ENCODE measurements at places on chromosomes 7 and 10. TPM values are rescaled to one million over a fixed set of nuclear protein-coding genes. Genes with fewer than 3 reads are reported as not detected.

DNA sequence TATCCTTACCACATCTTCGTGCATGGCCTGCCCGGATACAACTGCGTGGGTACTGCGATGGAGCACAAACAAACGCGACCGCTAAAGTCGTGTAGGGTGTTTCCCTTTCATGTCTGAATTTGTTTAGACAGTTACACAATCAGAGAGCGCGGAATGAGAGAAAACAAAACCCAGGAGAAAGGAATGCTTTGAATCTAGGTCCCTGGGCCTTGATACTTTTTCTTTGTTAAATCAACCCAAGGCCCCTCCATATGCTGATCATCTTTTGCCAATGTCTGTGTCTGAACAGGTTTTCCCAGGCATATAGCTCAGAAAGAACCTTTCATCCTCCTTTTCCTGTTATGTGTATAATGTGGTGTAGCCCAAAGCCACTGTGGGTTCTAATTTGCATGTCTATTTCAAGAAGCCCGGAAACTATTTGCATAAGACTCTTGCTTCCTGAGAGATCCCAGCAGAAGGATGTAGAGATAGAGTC is 145.8 kb downstream of the FRMD4A start:
- DNase-seq = no peak

DNA sequence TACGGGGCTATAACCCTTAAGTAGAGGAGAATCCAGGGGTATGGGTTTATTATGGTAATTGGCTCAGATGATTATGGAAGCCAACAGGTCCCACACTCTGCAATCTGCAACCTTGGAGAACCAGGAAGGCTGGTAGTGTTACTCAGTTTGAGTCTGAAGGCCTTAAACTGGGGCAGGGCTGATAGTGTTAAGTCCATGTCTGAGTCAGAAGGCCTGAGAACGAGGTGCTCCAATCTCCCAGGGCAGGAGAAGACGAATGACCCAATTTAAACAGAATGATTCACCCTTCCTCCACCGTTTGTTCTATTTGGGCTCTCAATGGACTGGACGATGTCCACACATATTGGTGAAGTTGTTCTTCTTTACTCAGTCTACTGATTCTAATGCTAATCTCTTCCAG is 244.5 kb upstream of the PTER start:
- no peak for DNase-seq

DNA sequence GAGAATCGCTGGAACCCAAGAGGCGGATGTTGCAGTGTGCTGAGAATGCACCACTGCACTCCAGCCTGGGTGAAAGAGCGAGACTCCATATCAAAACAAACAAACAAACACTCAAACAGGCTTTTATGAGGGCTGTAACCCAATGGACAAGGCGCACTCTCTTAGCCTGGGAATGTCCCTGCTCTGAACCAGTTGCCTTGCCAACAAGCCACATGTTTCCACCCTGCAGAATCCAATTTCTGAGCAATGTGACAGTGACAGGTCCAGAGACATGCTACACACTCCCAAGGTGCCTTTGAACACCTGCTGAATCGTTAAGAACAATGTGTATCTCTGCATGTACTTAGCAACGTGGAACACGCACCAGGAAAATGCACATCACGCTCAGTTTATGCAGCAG is 186.8 kb upstream of the AUTS2 start:
- no peak for DNase-seq

- DNase-seq = no peak
Measured at GRCh38 chr7:158270106-158270775, 317.4 kb downstream of the PTPRN2 start.

GRCh38 chr10:32005050-32005449 is 51.2 kb downstream of the KIF5B start:
- no peak for DNase-seq

- DNase-seq = no peak
Measured at GRCh38 chr10:66321723-66322665, 603.8 kb upstream of the LRRTM3 start.

DNA sequence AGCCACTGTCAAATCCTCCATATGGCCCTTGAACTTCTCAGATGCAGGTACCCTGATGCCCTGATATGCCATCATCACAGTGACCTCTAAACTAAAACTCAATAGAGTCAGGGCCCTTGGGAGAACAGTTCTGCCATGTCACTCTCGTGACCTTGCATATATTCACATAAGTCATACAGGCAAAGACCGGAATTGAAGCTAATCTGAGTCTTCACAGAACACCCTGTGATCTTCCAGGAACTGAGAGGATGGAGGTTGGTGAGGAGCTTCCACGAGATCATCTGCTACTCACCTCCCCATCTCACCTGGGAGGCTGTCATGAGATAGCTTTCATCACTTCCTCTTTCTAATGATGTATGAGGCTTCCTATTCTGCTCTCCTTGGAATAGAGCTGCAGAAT is 228.7 kb upstream of the CCDC6 start:
- no peak for DNase-seq

- no peak for DNase-seq
Measured at GRCh38 chr10:100636848-100637553, 101.3 kb downstream of the HIF1AN start.

TAS2R38 gene
- not detected for total RNA-seq

ZNF804B gene
- total RNA-seq = 4.2 TPM

CNPY1 gene
- 0.16 TPM for total RNA-seq

CYP26C1 gene
- total RNA-seq = 0.16 TPM

TMEM225B gene
- not detected for total RNA-seq

OR6V1 gene
- not detected for total RNA-seq

HIP1 gene
- 16.5 TPM for total RNA-seq

SNCG gene
- 2.7 TPM for total RNA-seq

GTF2IRD1 gene
- 16.1 TPM for total RNA-seq

All from occipital lobe (tissue), 3 donors.